ENCODE measurements at places on chromosomes 3 and 15.

- DNase-seq: no peak
These were observed 239.1 kb upstream of the MEIS2 start for GRCh38 chr15:37339437-37339836.

DNA sequence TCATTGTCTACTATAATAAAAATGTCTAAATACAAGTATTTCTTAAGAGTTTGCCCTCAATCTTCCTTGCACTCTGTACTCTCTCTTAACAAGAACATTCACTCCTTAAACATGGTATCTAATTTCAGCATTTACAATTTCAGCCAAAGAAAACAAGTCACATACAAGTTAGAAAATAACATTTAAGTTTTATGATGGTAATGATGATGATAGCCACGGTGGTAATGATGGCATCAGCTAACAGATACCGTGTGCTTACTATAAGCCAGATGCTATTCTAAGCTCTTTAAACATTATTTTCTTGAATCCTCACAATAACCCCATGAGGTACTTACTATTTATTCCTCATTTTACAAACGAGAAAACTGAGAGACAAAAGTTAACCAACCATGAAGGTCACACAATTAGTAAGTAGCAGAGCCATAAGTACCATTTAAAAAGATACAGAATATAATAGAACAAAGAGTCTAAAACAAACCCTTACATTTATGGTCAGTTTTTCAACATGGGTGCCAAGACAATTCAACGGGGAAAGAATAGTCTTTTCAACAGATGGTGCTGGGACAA lies 7.4 kb downstream of the SPICE1 start:
- DNase-seq: no peak

DNA sequence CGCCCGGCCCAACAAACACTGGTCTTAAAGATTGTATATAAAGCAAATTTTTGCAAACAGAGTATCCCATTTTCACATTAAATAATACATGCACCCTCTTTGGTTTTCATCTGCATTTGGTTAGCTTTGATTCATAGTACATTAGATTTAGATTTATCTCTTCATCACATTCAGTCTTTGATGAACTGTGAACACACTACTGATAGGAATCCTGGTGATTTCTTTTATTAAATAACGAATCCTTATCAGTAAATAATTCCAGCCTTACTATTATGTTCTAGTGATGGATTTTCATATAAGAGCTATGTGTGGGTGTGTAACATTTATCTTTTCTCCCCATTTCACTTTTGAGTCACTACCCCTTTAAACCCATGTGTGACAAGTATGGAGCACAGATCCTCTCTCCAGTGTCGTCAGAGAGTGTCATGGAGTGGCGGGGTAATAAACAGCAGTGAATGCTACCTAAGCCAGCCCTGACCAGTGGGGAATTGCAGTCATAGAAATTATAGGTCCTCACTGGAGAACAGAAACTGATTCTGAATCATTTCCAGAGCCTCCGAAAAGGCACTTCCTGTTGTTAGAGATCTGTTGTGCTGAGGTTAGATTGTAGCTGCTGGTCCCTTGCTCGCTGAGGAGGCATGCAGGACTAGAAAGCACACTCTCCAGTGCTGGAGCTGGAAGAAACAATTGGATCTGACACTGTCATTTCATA lies 22.0 kb downstream of the SLC7A14 start:
- no peak for DNase-seq

DNA sequence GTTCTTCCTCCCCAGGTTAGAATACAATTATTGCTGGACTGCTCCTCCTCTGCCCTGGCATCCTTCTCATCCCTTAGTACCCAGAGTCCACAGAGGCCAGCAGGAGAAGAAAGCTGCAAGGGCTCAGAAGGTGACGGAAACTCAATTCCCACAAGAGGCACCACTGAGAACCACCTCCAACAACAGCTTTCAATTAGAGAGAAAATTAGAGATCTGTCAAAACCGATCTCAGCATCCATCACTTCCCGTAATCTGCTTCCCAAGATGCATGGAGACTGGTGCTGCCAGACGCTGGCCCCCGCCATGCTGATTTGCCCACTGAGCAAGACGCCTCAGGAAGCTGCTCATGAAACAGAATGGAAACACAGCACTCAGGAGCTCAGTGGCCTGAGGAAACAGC lies 135.0 kb upstream of the PRICKLE2 start:
- no peak for DNase-seq

- DNase-seq: no peak
These were observed 287.2 kb downstream of the SHQ1 start for GRCh38 chr3:72560846-72561675.

- DNase-seq: no peak
These were observed 69.6 kb upstream of the RASGRF1 start for GRCh38 chr15:79160211-79160610.

DNA sequence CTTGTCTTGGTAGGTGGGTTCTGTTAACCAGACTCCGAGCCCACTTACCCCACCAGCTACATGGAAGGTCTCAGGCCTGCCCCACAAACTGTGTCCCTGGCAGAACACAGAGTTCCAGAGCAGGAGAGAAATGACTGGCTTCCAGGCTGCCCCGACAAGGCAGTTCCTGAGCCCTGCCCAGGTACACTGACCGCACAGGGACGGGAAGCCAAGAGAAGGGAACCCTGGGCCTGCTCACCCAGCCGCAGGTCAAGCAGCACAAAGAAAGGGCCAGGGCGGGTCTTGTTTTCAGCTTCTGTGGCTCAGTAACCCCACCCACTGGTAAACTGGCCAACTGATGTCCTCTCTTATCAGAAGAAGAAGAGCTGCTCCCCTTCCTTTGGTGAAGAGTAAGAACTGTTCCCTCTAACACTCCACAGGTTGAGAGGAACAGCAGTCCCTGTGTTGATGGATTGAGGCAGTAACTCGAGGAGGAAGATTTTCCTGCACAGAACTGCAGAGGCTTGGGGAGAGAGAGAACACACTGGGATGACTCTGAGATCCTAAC lies 68.4 kb downstream of the CRTC3 start:
- peak; percentile 24 for DNase-seq

DNA sequence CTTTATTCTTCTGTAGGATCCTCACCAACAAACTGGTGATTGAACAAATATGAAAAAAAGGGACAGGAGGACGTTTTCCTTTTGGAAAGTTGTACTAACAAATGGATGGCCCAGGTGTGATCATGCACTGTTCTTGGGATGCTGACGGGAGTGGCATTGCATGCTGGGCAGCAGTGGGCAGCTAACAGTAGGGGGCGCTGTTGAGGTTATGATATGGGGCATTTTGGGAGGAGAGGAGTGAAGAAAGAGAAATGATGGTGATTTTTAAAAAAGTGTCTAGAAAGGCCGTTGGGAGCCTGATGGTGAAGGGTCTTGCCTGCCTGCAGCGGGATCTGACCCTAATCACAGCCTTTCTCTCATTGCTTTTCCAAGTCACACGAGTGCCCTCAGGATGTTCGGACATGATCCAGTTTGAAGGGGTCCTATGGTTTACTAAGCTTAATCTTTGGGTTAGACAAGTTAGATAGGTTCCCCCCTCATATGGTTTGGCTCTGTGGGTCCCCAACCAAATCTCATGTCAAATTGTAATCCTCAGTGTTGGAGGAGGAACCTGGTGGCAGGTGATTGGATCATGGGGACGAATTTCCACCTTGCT lies 46.2 kb upstream of the PRTG start:
- DNase-seq: peak; percentile 40

- no peak for DNase-seq
These were observed 276.3 kb upstream of the DNAJC19 start for GRCh38 chr3:181265750-181266333.

All from CD4-positive, alpha-beta T cell treated with Interleukin-4 for 4 hours (primary cell).